NCI-H1436 treated with DMSO at 0.1 percent for 48 hours (cell line): ENCODE measurements at places on chromosomes 7 and 10.

DNA sequence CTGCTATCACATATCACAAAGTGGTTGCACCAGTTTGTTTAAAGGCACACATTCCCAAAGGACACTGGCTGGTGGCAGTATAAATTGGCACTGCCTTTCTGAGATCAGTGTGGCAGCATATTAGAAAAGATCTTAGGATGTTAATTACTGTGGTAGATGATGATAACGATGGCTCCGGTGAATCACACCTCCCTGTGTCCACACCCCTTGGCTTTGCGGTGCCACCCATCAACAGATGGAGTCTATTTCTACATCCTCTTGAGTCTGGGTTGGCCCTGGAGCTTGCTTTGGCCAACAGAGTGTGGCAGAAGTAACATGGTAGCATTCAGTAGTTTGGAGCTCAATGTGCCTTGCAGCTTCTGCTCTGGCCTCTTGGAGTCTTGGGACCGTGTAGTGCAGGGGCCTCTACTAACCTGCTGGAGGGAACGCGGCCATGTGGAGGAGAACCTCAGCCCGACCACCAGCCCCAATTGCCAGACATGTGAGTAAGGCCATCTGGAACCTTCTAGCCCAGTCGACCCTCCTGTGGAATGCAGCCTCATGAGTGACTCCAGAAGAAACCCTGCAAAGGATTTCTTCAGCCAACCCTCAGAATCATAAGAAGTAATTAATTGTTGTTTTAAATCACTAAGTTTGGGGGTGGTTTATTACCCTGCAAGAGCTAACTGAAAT is 27.2 kb upstream of the PLEKHA1 start:
- DNase-seq: no peak

GRCh38 chr10:103062854-103063590 is 130.1 kb downstream of the NT5C2 start:
- no peak for DNase-seq

GRCh38 chr7:106181658-106182265 is 69.7 kb upstream of the SYPL1 start:
- DNase-seq: no peak

DNA sequence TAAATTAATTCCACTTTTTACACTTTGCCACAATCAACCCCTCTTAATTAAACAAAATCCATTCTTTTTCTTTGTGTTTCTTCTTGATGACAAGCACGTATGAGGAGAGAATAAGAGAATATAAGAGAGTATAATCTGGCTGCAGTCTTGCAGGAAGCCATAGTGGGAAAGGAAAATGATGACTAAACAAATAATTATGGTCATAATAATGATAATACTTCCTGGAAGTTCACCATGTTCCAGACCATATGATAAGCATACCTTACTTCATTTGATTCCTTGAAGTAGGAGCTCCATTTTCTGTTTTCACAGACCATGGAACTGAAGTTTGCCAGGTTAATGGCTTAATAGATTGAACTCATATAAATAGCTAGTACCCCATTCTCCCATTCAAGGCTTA is 237.8 kb downstream of the SEMA3D start:
- no peak for DNase-seq

- DNase-seq: no peak
These were observed 9.9 kb downstream of the ARHGAP22 start for GRCh38 chr10:48594803-48595538.

DNA sequence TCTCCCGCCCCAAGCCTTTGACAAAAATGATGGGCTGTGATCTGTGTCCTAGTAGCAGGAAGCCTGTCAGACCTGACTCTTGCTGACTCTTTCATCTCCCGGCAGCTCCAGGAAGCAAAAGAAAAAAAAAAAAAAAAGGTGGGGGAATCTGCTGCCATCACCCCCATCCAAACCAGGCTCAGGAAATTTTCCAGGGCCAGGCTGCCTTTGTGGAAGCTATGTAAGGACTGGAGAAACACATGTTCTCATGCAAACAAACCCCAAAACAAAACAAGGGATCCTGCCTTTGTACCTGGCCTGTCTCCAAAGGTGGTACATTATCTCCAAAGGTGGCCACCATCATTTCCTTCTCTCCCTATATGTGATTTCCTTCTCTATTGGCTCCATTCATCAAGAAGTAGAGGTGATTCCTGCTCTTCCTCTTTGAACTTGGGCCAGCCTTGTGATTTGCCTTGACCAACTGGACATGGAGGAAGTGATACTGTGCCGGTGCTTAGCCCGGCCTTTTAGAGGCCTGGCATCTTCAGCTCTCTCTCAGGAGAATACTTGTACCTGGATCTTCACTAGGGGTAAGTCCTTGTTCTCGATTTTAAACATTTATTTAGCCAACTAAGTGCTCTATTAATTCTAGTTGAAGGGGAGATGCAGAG is 192.2 kb upstream of the SVIL start:
- no peak for DNase-seq

DNA sequence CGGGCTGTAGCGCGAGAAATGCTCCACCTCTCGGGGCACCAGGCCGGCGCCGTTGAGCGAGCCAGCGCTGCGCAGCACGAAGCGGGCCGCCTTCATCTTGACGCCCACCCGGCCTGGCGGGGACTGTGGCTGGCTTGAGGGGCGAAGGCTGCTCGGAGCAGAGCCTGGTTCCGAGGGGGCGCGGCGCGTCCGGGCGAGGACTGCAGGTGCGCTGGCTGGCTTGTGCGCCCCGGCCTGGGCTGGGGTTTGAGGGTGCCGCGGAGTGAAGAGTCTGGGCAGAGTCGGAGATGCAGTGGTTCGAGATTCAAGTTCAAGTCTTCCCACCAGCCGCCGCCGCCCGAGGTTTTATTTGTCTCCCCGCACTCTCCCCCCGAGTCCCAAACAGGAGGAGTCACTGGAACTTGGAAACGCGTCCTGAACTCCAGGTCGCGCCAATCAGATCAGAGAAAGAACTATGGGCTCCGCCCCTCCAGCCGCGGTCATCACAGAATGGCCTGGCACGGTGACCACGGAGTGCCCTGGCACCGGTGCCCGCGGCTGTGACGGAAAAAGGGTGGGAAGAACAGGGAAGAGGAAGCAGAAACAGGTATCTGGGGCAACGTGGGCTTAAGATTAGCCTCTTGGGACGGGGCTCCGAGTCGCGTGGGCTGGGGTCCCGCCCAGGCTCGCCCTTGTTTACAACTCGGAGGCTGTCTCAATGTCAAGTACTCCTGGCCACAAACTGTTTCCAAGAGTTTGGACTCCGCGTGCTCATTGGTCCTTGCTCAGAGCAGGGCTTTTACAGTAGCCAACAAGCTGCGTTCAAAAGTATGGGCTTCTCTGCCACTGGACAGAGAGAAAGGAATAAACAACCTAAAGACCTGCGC is at the start of gene PDK4:
Gene PDK4 (minus strand): TSS at position 319 of the 866 bp plus-strand sequence. CDS start 223 bp downstream, at position 96.
- DNase-seq: no peak

GRCh38 chr7:38215735-38216670 is 38.0 kb downstream of the STARD3NL start:
- DNase-seq: no peak

DNA sequence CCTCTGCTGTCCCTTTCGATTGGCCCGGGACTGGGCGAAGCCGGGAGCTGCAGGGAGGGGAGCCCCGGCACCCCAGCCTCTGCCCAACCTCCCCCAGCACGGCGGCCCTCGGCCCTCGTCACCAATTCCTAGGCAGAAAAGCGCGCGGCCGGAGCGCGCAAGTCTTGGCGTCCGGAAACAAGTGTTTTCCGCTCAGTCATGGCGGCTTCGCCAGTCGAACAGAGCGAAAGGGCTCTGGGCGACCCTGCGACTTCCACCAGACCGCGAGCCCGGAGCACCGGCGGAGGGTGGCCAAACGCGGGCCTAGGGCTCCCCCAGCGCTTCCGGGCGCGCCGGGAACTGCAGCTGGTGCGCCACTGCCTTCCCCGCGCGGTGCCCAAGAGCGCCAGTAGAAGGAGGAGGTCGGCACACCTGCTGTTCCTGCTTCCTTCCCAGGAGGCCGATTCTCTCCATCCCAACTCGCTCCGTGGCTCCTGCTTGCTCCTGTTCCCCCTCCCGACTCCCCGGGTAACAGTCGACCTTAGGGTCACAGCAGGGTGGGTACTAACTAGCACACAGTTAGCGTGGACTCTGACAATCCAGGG is 729.9 kb downstream of the ZWINT start:
- DNase-seq: no peak

- no peak for DNase-seq
These were observed 52.2 kb upstream of the MKI67 start for GRCh38 chr10:128178302-128178958.

DNA sequence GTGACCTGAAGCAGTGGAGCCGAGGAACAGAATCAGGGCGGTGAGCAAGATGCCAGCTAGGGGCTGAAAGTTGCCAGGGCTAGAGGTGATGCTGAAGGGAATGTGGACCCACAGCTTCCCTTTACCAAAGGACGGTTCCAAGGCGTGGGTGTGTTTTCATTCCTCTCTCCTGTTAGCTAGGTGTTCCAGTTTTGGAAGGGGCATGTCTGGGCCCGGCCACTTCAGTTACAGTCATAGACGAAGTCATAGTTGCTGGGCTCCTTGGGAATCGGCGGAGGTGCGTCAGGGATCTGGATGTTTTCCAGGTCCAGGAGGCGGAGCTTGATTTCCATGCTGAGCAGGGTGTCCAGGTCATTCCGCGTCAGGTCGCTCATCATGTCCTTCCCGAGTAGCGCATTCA is 131.0 kb upstream of the AOAH start:
- no peak for DNase-seq

DNA sequence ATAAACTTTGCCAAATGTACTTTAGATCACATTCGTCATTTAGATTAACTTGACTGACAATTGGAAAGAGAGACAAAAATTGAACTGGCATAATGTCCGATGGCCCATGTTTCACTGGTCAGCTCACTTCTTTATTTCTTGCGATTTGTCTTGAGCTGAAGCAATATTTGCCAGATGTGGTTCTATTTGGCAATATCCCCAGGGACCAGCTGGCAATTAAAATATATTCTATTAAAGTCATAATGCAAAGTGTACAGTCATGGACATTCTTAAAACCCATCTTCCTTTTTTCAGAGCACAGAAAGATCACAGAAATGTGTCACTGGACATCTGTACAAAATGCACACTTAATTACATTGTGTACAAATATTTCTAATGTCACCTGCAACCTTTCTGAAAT is 26.3 kb downstream of the NEBL start:
- no peak for DNase-seq

DNA sequence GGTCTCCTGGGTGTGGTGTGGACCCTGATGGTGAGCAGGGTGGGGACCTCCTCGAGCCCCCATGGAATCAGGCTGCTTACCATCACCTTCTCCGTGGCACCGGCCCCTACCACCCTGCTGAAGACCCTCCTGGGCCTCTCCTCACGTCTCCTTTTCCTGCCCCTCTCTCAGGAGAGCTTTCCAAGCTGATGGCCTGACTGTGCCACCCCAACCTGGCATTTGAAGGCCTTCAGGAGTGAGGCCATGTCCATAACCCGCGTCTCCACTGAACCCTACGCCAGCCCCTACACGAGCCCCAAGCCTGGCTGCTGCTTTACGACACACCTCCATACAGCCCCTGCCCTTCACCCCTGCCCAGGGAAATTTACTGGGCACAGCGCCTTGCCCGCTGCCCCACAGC is 55.4 kb downstream of the ZRANB1 start:
- no peak for DNase-seq

GRCh38 chr10:94219829-94220228 is 142.9 kb downstream of the NOC3L start:
- no peak for DNase-seq
